ENCODE measurements at places on chromosomes 13 and 19. TPM values are rescaled to one million over a fixed set of nuclear protein-coding genes. Genes with fewer than 3 reads are reported as not detected.

The REXO1 gene
- total RNA-seq = 1.4 TPM

The USHBP1 gene
- not detected for total RNA-seq

The CAPN12 gene
- total RNA-seq = 0.18 TPM

GRCh38 chr13:32134241-32135055 is 102.9 kb downstream of the FRY start:
- peaks cover 12% of the 10 kb centered on the region for H3K4me1 ChIP-seq
- H3K36me3 ChIP-seq = peaks cover 2% of the 10 kb centered on the region
- H3K27me3 ChIP-seq = no peaks in the 10 kb centered on the region

DNA sequence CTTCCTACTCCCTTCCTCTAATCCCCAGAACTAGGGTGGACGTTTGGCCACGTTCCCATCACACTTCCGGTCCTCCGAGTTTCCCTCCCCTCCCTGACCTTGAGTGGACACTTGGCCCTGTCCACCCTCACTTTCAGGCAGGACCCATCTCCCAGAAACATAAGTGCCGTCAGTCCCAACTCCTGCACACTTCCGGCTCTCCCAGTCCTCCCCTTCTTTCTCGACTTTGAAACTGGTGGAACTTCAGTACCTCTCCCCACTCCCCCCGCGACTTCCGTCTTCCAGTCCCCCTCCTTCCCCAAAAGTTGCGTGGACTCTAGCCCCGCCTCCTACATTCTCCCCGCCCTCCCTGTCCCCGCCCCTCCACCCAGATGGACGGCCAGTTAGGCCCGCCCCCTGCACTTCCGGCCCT is 278 bp upstream of the ZNF274 start:
- H3K27ac ChIP-seq = peak overlapping the region; percentile 100
- no peak for DNase-seq
- no peaks in the 10 kb centered on the region for H3K27me3 ChIP-seq
